ENCODE measurements at places on chromosomes 1 and 21. TPM values are rescaled to one million over a fixed set of nuclear protein-coding genes. Genes with fewer than 3 reads are reported as not detected.
A peak's percentile ranks its signal among the peaks of the same experiment; 100 is the strongest.

The TNFRSF9 gene
- total RNA-seq, result 4.2 TPM

The GLMP gene
- total RNA-seq, result 29.1 TPM

The C8B gene
- not detected for total RNA-seq

The REN gene
- not detected for total RNA-seq

The CNR2 gene
- 12.0 TPM for total RNA-seq

The MAP3K21 gene
- total RNA-seq, result 0.27 TPM

The LDLRAD1 gene
- total RNA-seq, result not detected

The CNIH3 gene
- total RNA-seq, result 2.8 TPM

The S1PR1 gene
- 114 TPM for total RNA-seq

The RORC gene
- total RNA-seq, result 0.78 TPM

The TMEM52 gene
- not detected for total RNA-seq

The NPHS2 gene
- not detected for total RNA-seq

The PKLR gene
- total RNA-seq, result not detected

The SPRR2B gene
- not detected for total RNA-seq

The HMGCS2 gene
- not detected for total RNA-seq

The ATP8B2 gene
- total RNA-seq, result 67.5 TPM

The PLA2G4A gene
- 0.33 TPM for total RNA-seq

DNA sequence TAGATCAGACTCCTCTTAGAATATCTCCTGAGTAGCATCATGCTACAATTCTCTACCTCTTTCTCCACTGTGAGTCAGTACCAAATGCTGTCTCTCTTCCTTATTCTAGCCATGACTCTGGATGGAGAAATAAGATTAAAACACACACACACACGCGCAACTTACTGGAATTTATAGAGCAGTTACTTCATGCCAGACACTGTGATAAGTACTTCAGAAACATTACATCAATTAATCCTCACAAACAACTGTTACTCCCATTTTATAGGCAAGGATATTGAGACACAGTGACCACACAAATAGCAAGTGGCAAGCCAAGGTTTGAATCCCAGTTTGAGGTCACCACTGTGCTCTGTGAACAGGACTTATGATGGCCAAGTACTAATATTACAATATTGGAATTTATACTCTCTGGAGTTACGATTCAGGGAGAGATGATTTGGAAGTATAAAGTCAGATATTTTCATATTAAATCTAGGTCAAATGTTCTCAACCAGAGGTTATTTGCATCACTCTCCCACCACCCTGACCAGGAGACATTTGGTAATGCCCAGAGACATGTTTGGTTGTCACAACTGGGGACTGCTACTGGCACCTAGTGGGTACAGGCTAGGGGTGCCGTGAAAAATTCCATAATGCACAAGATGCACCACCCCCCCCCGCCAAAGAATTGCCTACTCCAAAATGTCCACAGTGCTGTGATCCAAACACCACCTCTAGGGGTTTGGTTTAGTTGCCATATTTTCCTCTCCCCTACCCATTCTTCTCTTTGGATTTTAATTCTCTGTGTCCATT is 221.6 kb downstream of the LTN1 start:
- DNase-seq, result no peak

GRCh38 chr1:21349693-21350092 is 59.4 kb upstream of the ECE1 start:
- no peak for DNase-seq

GRCh38 chr1:101025283-101025656 is 314 bp downstream of the DPH5 start:
- no peak for DNase-seq

- no peak for DNase-seq
Observed at GRCh38 chr1:221919743-221920142, 177.9 kb upstream of the DUSP10 start.

- no peak for DNase-seq
Observed at GRCh38 chr1:116268211-116268610, 104.8 kb upstream of the ATP1A1 start.

- no peak for DNase-seq
Observed at GRCh38 chr1:1763657-1764621, 14.3 kb downstream of the NADK start.

- no peak for DNase-seq
Observed at GRCh38 chr1:222334026-222334680, 213.8 kb downstream of the HHIPL2 start.

GRCh38 chr1:244350027-244350426 is 101.7 kb downstream of the ADSS2 start:
- DNase-seq, result no peak

GRCh38 chr1:207031632-207032264 is 808 bp downstream of the C1orf116 start:
- DNase-seq, result no peak

GRCh38 chr1:25695090-25695770 is 78.6 kb downstream of the MAN1C1 start:
- no peak for DNase-seq

GRCh38 chr1:226919587-226919986 is 20.5 kb upstream of the COQ8A start:
- no peak for DNase-seq

GRCh38 chr1:216193839-216194443 is 229.3 kb downstream of the USH2A start:
- DNase-seq, result no peak

DNA sequence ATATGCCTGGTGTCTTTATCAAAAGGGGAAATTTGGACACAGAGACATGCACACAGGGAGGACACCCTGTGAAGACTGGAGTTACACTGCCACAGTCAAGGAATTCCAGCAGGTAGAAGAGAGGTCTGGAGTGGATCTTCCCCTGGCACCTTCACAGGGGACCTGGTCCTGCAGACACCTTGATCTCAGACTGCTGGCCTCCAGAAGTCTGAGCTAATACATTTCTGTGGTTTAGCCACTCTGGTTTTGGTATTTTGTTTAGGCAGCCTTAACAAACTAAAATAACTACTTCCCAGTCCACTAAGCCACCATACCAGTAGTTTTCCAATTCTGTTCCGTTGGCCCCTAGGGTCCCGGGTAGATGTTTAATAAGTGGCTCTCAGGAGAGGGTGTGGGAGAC is 164.7 kb downstream of the SETD4 start:
- DNase-seq, result no peak

- DNase-seq, result no peak
Observed at GRCh38 chr1:157431751-157432150, 120.6 kb downstream of the FCRL5 start.

- no peak for DNase-seq
Observed at GRCh38 chr1:11316701-11317100, 43.7 kb downstream of the UBIAD1 start.

DNA sequence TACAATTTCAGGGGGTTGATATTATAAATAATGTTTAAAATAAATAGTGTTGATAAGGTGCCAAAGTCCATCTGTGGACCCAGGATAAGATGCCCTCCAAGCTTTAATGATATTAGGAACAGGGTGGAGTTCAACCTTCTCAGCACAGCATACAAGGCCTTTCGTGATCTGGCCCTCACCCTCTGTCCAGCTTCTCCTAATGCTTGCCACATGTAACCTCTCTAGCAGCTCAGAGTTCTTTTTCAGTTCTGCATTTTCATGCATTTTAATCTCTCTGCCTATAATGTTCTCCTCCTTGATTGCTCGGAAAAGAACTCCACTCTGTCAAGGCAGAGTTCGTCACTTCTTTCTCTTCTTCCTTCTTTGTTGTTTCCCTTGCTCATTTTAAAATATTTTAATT is 21.4 kb upstream of the SMAP2 start:
- DNase-seq, result no peak

DNA sequence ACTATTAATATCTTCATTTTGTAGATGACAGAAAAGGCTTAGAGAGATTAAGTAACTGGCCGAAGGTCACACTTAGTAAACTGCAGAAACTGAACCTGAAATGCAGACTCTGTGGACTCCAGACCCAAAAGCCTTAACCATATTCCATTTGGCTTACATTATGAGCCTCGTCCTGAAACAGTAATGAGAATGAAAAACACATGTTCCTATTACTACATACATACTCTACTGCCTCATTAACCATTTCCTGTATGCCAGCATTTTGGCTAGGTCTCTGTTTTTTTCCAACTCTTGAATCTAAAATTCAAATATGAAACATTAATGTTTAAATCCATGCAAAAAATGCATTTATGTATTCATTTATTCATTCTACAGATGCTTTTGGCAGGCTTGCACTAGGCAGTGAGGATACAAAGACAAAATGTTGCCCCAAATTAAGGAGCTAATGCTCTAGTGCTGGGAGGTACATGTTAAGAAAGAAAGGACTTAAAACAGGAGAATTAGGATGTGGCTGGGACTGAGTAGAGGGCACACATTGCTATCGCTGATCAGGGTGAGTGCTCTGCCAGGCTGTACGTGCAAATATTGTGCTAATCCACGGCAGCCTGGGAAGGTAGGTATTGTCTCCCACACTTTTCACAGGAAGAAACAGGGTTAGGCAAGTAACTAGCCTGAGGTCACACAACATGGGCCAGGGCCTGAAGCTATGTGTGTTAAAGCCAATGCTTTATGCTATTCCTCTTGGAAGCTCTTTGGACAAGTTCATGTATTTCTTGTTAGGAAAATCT is 14.0 kb downstream of the DEGS1 start:
- no peak for DNase-seq

GRCh38 chr1:147753081-147753480 is 7.3 kb downstream of the GJA5 start:
- DNase-seq, result no peak

GRCh38 chr1:32357614-32358013 is 4.7 kb downstream of the FAM229A start:
- no peak for DNase-seq

DNA sequence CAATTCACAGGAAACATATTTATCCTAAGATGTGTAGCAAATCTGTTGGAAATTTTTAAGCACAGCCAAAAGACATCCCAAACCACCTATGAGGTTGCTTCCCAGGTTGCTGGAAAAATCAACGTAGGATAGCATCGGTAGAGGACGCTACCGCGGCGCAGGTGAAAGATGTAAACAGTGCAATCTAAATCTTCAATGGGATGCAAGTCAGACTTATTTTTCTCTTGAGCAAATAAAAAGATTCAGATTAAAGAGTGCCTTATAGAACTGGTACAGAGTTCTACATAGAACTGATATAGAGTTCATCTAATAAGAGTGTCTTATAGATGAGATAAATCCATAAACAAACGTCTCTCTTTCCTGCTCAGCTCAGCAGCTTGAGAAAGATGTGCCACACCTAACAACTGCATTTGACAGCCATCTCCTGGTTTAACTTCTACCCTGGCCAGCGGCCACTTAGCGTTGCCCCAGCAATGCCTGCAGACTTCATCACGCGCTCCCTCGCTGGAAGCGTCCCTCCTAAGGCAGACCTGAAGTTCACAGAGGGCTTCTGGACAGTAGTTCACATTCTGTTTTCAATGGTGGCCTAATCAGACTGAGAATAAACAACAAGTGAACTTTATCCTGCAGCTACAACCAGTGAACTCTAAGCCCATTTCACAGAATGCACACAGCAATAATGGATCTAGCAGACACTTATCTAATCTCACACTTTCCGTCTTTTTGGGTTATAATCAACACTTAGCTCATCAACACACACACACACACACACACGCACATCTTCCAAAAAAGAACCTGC is 164.5 kb downstream of the TOMM20 start:
- DNase-seq, result peak; percentile 36

- DNase-seq, result peak; percentile 31
Observed at GRCh38 chr1:109091839-109092193, 1.3 kb downstream of the TMEM167B start.

DNA sequence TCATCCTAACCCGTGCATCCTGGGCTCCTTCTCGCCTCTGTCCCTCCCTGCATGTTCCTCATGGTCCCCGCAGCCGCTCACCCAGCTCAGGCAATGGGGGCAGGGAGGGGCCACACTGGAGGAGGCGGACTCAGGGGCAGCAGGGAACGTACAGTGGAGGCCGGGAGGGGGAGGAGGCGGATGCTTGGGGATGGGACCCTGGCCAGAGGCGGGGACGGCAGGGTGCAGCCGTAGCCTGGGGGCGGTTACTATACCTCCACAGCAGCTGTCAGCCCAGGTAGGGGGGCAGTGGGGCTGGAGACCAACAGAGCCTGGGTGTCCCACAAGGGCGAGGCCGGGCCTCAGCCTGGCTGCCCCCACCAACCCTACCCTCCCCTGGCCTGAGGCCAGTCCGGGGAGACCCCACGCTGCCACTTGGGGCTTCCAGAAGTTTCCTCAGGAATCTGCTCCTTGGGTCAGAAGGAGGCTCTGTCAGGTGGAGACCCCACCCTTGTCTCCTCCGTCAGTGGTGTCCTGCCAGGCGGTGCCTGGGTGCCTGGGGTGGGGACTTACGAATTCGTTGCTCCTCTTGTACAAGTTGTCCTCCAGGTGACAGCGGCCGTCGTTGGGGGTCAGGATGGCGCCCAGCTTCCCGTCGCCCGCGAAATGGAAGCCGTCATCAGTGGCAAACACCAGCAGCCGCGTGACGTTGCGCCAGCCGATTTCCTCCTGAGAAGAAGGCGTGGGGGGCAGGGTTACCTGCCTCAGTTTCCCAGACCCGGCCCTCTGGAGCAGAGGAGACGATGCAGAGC is 20.7 kb downstream of the ITGB2 start:
- no peak for DNase-seq

- DNase-seq, result peak; percentile 54
Observed at GRCh38 chr1:36650200-36651065, 167.7 kb upstream of the CSF3R start.

DNA sequence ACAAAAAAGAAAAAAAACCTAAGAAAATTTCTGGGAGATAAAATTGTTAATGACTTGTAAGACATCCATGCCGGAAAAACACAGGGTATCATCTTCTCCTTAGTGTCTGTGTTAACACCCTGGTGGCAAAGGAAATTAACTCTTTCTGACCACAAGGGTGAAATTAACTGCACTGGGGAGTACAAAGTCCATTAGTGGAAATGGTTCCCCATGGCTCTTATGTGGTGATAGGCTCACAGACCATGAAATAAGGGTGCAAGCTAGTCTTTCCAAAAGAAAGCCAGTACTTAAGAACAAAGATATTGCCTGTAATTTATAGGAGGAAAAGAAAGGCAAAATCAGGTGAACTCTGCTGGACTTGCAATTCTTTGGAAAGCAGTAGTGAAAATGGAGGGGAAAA is 185.4 kb downstream of the LRRIQ3 start:
- DNase-seq, result no peak

DNA sequence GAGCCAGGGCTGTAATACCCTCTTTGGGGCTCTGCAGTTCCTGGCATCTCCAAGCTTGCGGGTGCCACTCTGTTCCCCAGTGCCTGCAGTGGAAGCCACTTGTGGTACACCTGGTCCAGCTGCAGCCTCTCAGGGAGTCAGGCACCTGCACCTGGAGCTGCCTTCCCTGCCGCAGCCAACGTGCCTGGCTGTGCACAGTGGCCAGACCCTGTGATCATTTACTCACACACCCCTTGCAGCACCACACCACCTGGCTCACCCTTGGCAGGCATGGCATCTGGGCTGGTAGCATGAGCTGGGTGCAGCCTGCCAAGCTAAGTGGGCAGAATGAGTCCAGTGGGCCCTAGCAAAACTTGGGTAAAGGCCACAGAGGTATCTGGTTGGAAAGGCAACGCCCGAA is 51.1 kb upstream of the NTPCR start:
- no peak for DNase-seq

GRCh38 chr1:230555814-230556213 is 86.5 kb upstream of the COG2 start:
- DNase-seq, result no peak

- no peak for DNase-seq
Observed at GRCh38 chr1:93681989-93682412, 364 bp upstream of the BCAR3 start.

GRCh38 chr1:10903821-10904220 is 107.4 kb upstream of the CASZ1 start:
- peak; percentile 56 for DNase-seq

GRCh38 chr21:17775431-17776126 is 43.6 kb downstream of the C21orf91 start:
- DNase-seq, result peak; percentile 85

Data from natural killer cell (primary cell).